ENCODE measurements at places on chromosomes 7 and 10. TPM values are rescaled to one million over a fixed set of nuclear protein-coding genes. Genes with fewer than 3 reads are reported as not detected.

DNA sequence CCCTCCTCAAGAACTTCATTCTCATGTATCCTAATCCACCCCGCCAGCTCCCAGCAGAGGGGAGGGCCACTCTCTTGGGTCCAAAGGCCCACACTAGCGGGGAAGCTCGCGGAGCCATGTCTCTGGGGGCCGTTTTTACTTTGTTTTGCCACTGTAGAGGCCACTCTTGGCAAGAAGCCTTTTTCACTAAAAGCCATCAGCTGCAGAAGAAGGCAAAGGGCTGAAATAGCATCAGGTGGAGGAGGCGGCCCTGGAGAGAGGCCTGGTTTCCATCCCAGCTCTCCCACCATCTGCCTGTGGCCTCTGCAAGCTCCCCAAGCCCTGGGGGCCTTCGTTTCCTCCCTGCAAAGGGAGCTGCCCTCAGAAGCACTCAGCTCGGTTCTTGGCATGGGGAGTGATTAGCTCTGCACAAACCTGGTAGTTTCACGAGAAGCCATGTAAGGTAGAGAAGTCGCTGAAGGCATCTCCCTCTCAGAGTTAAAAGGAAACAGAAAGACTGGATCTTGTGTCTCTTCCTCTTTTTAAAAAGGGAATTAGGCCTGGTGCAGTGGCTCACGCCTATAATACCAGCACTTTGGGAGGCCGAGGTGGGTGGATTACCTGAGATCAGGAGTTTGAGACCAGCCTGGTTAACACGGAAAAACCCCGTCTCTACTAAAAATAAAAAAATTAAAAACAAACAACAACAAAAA, 70.3 kb downstream of the PARP12 start:
- no peak for DNase-seq

DNA sequence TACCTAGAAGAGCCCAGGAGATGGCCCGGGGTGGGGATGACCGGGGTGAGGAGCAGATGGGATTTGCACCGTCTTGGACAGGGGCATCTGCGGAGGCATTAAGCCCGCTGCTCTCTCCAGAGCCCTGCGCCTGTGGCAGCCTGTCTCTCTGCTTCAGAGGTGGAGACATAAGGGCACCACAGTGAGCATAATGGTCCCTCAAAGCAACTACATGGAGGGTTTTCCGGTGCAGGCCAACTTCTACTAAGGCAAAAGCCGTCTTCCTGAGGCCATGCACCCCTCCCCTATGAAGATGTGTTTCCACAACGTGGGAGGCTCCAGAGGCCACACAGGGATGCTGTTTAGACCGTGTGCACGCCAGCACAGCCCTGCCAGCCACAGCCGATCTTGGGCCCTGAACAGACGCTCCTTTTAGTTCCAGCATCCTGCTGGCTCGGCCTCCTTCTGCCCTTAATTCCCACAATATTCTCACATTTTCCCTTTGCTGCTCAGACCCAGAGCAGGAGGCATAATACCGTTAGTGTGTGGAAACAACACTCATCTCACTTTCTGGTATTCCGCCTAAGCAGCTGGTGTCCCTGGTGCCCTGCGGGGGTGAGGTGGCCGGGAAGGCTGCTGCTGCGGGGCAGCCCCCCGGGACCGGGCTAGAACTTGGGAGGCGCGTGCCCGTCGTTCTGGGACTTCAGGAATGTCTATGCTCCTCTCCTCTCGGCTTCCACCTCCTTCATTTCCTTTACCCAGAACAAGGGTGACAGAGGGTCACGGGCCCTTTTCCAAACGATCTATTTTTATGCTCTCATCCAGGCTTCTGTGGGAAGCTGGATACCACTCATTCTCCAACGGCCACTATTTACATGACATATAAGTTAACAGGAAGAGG, 266.9 kb downstream of the TNS3 start:
- DNase-seq = peak; percentile 62

GRCh38 chr7:45177801-45178200, 20.2 kb downstream of the RAMP3 start:
- peak; percentile 67 for DNase-seq

DNA sequence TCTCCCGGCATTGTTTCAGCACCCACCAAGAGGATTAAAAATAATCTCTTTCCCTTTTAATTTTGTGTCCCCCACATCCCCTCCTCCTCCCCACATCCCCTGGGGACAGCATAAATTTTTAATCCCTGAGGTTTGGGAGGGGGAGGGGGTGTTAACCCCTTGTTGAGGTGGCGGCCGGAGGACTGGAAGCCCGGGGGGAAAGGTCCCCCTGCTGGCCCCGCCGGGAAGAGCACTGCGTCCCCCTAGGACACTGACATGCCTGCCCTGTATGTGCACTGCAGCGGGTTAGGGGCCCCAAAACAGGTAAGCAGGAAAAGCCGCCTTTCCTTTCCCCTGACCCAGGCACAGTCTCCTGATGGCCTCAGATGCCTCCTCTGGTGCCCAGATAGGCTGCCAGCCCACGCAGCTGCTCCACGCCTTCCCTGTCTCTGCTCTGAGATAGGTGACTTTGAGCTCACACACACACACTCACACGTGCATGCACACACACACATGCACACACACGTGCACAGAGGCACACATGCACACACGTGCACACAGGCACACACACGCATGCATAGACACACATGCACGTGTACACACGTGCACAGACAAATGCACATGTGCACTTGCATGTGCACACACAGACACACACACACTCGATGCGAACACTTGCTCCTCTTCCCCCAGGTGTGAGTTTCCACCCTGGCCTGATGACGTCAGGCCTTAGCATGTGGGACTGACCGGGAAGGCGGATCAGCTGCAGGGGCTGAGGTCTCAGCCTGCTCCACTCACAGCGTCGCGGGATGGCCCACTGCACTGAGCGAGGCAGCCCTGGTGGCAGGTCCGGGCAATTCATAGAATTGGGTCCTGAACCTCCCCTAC, 12.3 kb downstream of the CNPY1 start:
- DNase-seq = peak; percentile 76

SOSTDC1 gene
- total RNA-seq = not detected

GRCh38 chr7:49669285-49669684, 104.2 kb upstream of the VWC2 start:
- DNase-seq = no peak

All from aorta (tissue), 5 donors.